T-helper 2 cell treated with Interferon-gamma antibody and Interleukin-4, amounts not matched to agents 5 μg/mL and 100 μg/mL, for 36 hours (primary cell): ENCODE measurements at places on chromosomes 13 and 19.

DNA sequence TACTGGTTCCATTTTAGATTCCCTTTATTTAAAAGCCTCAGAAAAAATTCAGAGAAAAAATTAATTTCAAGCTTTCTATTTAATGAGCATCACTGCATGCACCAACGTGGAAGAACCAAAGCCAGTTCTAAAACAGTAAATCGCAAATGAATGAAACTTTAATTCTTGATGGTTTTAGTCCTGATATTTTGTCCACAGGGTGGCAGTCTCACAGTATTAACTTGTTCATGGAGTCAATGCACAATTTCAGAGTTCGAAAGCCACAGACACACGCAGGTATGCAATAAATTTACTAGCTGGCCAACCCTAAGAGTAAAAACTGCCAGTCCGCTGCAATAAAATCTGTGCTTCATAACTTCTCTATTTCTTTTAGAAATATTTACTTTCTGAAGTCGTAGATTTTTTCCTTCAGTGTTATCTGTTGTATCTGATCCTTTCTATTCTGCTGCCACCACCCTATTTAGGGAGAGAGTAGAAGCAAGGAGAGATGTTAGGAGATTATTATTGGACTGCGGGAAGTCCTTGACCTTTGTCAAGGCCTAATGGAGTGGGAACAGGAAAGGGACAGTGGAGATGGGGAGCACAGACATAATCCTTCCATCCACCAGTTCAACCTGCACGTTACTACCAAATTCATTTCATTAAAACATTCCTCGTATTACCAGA, 7.0 kb upstream of the WBP4 start:
- peaks cover 6% of the 10 kb centered on the region for H3K36me3 ChIP-seq
- no peaks in the 10 kb centered on the region for H3K27me3 ChIP-seq
- peaks cover 39% of the 10 kb centered on the region for H3K4me1 ChIP-seq
- H3K27ac ChIP-seq = no peak overlapping the region

DNA sequence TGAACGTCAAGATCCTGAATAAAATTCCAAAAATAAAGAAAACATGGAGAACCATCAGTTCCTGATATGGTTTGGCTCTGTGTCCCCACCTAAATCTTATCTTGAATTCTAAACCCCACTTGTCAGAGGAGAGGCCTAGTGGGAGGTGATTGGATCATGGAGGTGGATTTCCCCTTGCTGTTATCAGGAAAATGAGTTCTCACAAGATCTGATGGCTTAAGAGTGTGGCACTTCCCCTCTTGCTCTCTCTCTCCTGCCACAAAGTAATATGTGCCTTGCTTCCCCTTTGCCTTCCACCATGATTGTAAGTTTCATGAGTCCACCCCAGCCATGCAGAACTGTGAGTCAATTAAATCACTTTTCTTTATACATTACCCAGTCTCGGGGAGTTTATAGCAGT, 827.4 kb downstream of the GPC5 start:
- no peak overlapping the region for H3K27ac ChIP-seq
- no peak overlapping the region for H3K4me3 ChIP-seq
- no peaks in the 10 kb centered on the region for H3K36me3 ChIP-seq
- no peaks in the 10 kb centered on the region for H3K27me3 ChIP-seq
- DNase-seq = no peak

DNA sequence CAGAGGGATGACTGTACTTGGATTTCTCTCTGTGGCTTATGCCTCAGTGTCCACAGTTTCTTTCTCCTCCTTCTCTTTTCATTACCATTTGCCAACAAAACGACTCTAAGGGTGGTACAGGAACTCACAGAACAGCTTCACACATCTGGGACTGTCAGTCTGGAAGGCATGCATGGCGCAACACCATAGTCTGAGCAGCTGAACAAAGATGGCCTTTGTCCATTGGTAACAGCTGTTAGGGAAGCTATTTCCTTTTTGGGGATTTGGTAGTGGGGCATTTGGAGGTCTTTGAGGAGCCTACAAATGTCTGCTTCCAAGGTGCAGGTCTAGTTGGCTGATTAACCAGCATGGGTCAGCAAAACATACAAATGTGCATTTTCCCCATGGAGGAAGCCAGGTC, 81.4 kb upstream of the PCDH8 start:
- no peaks in the 10 kb centered on the region for H3K36me3 ChIP-seq
- no peaks in the 10 kb centered on the region for H3K27me3 ChIP-seq
- H3K27ac ChIP-seq = no peak overlapping the region
- no peaks in the 10 kb centered on the region for H3K4me1 ChIP-seq
- no peak overlapping the region for H3K4me3 ChIP-seq

GRCh38 chr19:28862238-28862637, 350.7 kb downstream of the UQCRFS1 start:
- no peaks in the 10 kb centered on the region for H3K36me3 ChIP-seq
- no peak overlapping the region for H3K4me3 ChIP-seq

GRCh38 chr13:99862244-99862643, 109.3 kb downstream of the ZIC5 start:
- H3K4me1 ChIP-seq = peaks cover 6% of the 10 kb centered on the region
- no peak overlapping the region for H3K27ac ChIP-seq
- H3K36me3 ChIP-seq = no peaks in the 10 kb centered on the region
- no peak overlapping the region for H3K4me3 ChIP-seq
- no peak for DNase-seq

- no peak overlapping the region for H3K4me3 ChIP-seq
- peaks cover 2% of the 10 kb centered on the region for H3K27me3 ChIP-seq
- H3K36me3 ChIP-seq = no peaks in the 10 kb centered on the region
- no peak for DNase-seq
- no peak overlapping the region for H3K27ac ChIP-seq
- peaks cover 2% of the 10 kb centered on the region for H3K4me1 ChIP-seq
Measured at GRCh38 chr13:109418111-109418510, 368.3 kb downstream of the IRS2 start.

DNA sequence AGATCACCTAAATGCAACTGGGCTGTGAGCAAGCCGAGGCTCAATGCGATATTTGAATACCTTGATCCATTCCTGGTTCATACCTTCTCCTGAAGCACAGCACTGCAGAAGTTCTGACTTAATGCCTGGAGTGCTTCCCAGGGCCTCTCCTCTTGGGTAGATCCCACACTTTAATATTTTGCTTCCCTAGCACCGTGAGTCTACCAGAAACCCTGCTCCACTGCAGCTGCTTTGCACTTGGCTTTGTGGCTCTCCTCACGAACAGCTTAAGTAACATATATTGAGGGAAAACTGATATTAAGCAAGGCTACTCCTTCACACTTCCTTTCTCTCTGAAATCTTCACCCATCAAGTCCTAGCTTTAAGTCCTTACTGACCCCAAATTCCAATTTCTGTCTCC, 51.6 kb upstream of the C13orf42 start:
- H3K36me3 ChIP-seq = no peaks in the 10 kb centered on the region
- H3K4me3 ChIP-seq = no peak overlapping the region
- H3K27ac ChIP-seq = no peak overlapping the region
- H3K4me1 ChIP-seq = no peaks in the 10 kb centered on the region
- DNase-seq = no peak

GRCh38 chr13:44796597-44797490, 192.4 kb downstream of the NUFIP1 start:
- H3K27me3 ChIP-seq = no peaks in the 10 kb centered on the region
- H3K27ac ChIP-seq = no peak overlapping the region
- no peak overlapping the region for H3K4me3 ChIP-seq

- no peak for DNase-seq
- peak overlapping the region; percentile 6 for H3K27ac ChIP-seq
- H3K4me3 ChIP-seq = peak overlapping the region; percentile 74
- H3K36me3 ChIP-seq = peaks cover 4% of the 10 kb centered on the region
Measured at GRCh38 chr13:27920677-27921420, 1.0 kb downstream of the PDX1 start.

- no peaks in the 10 kb centered on the region for H3K27me3 ChIP-seq
- peak overlapping the region; percentile 47 for H3K4me3 ChIP-seq
- peaks cover 23% of the 10 kb centered on the region for H3K4me1 ChIP-seq
Measured at GRCh38 chr19:4077800-4078684, 11.3 kb upstream of the ZBTB7A start.

DNA sequence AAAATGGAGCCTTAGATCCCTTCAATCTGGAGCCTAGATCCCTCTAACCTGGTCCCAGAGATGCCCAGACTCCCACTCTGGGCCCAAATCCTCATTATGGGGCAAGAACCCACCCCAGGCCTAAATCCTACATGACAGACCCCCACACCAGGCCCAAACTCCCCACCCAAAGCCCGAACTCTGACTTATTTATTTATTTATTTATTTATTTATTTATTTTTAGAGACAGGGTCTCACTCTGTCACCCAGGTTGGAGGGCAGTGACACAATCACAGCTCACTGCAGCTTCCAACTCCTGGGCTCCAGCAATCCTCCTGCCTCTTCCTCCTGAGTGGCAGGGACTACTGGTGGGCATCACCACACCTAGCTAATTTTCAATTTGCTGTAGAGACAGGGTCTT, 12.0 kb downstream of the FBN3 start:
- no peak overlapping the region for H3K27ac ChIP-seq
- H3K27me3 ChIP-seq = no peaks in the 10 kb centered on the region
- H3K4me1 ChIP-seq = no peaks in the 10 kb centered on the region
- H3K36me3 ChIP-seq = no peaks in the 10 kb centered on the region
- no peak for DNase-seq

GRCh38 chr13:52846567-52847321, 1.7 kb downstream of the PCDH8 start:
- peaks cover 5% of the 10 kb centered on the region for H3K36me3 ChIP-seq
- peaks cover 64% of the 10 kb centered on the region for H3K27me3 ChIP-seq
- DNase-seq = peak; percentile 47
- no peak overlapping the region for H3K4me3 ChIP-seq
- H3K4me1 ChIP-seq = peaks cover 15% of the 10 kb centered on the region

DNA sequence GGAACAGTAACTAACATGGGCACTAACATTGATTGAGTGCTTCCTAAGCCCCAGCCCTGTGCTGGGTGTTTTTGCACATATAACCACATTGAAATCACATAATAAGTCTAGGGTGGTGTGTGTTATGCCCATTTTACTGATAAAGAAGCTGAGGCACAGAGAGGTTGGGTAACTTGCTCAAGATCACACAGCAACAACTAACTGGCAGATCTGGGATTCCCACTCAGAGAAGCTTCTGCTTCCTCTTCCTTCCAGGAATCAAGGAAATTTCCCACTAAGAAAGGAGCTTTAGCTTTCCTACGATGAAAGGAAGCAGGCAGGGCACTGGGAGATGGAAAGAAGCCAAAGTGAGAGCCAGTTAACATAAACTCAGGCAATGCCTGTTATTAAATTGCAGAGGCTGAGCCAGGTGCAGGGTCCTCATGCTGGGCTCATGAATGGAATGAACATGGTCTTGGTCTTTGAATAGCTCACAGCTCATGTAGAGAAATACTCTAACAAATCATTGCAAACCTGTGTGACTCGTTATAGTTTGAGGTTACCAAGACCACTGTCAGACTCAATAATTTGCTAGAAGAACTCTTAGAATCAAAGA, 10.1 kb downstream of the SSC5D start:
- H3K4me3 ChIP-seq = no peak overlapping the region
- peaks cover 10% of the 10 kb centered on the region for H3K4me1 ChIP-seq
- H3K27ac ChIP-seq = no peak overlapping the region
- no peaks in the 10 kb centered on the region for H3K27me3 ChIP-seq
- H3K36me3 ChIP-seq = peaks cover 7% of the 10 kb centered on the region
- DNase-seq = no peak

DNA sequence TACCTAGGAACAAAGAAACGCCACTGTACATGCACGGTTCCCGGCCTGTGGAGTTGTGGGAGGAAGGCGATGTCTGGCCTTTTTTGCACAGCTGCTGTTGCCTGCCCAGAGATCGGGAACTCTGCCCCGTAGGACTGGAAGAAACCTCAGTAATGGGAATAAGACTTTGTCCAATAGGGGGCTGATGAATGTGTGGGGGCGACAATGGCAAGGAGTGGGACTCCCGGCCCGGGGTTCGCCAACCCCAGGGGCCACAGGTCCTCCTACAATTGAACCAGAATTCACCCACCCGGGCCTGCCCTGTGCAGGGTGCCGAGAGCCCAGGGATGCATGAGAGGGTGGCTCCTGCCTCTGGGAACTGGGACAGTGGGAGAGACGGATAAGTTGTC, 2.0 kb upstream of the CEBPA start:
- no peak overlapping the region for H3K27ac ChIP-seq
- H3K4me3 ChIP-seq = no peak overlapping the region

- H3K4me3 ChIP-seq = peak overlapping the region; percentile 66
- peak overlapping the region; percentile 93 for H3K27ac ChIP-seq
- no peaks in the 10 kb centered on the region for H3K27me3 ChIP-seq
- peaks cover 40% of the 10 kb centered on the region for H3K4me1 ChIP-seq
- DNase-seq = peak; percentile 94
- peaks cover 11% of the 10 kb centered on the region for H3K36me3 ChIP-seq
Measured at GRCh38 chr19:45643024-45643926, 4.1 kb upstream of the EML2 start.

DNA sequence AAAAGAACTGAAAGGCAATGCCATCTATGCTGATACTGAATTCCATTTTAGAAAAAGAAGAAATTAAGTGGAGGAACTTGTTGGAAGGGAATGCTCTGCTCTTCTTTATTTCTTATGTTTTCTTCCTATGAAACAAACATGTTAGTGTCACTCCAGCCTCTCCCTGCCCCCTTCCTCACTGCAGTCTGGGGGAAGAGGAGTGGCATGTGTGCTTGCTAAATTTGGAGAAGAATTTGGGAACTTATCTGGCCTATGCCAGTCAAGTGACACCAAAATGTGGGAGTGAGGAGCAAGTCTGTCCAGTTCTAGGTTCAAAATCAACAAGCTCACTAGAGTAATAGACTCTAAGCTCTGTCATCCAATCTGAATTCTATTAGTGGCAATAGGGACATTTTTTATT, 214.6 kb downstream of the RBM26 start:
- H3K36me3 ChIP-seq = no peaks in the 10 kb centered on the region
- H3K4me1 ChIP-seq = peaks cover 44% of the 10 kb centered on the region
- no peak overlapping the region for H3K4me3 ChIP-seq
- H3K27me3 ChIP-seq = peaks cover 42% of the 10 kb centered on the region

DNA sequence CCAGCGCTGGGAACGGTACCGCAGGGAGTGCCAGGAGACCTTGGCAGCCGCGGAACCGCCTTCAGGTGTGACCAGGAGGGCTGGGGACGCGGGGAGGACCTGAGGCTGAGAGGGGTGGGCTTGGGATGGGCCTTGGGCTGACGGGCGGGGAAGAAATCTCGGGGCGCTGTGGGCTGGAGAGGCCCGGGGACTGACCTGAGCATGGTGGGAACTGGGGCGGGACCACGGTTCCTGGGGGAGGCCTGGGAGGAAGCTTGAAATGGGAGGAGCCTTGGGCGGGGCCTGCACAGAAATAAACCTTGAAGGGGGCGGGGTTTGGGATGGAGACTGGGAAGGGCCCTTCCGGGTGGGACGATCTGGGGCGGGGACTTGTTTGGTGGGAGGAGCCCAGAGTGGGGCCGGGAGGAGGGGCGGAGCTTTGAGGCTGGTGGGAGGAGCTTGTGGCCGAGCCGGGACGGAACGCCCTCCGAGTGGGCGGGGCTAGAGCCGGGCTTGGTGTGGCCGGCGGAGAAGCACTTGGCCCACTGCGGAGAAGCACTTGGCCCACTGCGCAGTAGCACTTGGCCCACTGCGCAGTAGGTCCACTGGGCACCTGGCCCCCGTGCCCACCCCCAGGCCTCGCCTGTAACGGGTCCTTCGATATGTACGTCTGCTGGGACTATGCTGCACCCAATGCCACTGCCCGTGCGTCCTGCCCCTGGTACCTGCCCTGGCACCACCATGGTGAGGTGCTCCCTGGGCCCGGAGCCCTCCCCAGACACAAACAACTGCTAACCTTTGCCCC, 2.8 kb downstream of the GIPR start:
- H3K27me3 ChIP-seq = peaks cover 3% of the 10 kb centered on the region
- peaks cover 2% of the 10 kb centered on the region for H3K36me3 ChIP-seq
- no peak overlapping the region for H3K27ac ChIP-seq
- DNase-seq = peak; percentile 73

- no peak overlapping the region for H3K27ac ChIP-seq
- H3K4me3 ChIP-seq = no peak overlapping the region
- peaks cover 22% of the 10 kb centered on the region for H3K27me3 ChIP-seq
- no peaks in the 10 kb centered on the region for H3K36me3 ChIP-seq
- no peak for DNase-seq
Measured at GRCh38 chr13:51036418-51036817, 74.7 kb downstream of the C13orf42 start.
